ENCODE measurements at places on chromosomes 5 and 9.

DNA sequence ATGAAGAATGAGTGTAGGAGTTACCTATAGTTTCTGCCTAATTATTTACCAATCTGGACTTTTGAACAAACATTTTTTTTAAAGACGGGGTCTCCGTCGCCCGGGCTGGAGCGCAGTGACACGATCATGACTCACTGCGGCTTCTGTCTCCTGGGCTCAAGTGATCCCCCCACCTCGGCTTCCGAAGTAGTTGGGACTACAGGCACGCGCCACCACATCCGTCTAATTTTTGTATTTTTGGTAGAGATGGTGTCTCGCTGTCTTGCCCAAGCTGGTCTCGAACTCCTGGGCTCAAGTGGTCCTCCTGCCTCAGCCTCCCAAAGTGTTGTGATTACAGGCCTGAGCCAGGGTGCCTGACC, 1.5 kb downstream of the CTNNA1 start:
- DNase-seq, result no peak

- no peak for DNase-seq
These were observed 65.8 kb upstream of the PAPPA start for GRCh38 chr9:116087751-116088194.

- no peak for DNase-seq
These were observed 130.5 kb downstream of the ST8SIA4 start for GRCh38 chr5:100772548-100772947.

DNA sequence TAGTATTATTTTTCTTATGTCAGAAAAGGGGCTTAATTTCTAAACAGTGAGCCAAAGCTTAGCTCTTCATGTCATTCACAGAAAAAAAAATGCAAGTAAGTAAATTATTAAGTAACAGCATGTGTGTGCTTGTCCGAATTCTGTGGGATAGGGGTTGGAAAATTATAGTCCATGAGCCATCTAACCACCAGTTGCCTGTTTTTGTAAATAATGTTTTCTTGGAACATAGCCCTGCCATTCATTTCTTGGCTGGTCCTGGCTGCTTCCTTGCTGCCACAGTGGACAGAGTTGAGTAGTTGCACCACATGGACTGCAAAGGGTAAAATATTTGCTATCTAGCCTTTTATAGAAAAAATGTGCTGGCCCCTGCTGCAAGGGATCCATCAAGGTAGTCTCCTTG, 513.7 kb upstream of the WWC1 start:
- DNase-seq, result no peak

DNA sequence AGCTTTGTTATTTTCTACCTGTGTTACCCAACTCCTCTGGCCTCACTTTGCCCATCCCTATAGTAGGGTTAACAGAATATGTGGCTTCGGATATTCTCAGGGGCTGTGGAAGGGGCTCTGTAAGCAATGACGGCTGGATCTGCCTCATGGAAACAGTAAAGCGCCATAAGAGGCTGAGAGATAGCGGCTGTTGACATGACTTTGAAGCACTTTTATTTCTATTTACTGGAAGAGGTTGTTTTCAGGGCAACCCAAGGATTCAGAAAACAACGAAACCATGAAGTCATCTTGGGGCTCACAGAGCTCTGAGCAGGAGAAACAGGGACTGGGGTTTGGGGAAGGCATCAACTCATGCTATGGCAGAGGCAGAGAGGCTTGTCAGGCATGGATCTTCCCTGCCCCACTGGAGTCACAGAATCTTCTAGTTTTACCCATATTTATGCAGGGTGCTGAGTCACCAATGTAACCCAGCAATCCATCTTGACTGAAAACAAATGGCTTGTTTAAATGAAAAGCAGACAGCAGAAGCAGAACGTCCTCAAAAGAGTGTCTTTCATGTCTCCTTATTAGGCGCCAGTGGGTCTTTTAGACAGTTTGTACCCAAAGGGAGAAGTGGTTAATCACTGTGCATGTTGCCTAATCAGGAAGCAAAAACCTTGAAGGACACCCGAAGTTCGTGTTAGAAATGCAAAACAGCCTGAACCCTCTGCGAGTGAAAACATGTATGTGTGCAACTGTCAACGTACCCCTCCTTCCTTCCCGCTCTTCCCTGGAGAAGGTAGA, 113.0 kb downstream of the COL23A1 start:
- DNase-seq, result no peak

- no peak for DNase-seq
These were observed 9.7 kb downstream of the CDC37L1 start for GRCh38 chr9:4689021-4689420.

GRCh38 chr5:172076761-172077244, 70.4 kb upstream of the FBXW11 start:
- DNase-seq, result no peak

DNA sequence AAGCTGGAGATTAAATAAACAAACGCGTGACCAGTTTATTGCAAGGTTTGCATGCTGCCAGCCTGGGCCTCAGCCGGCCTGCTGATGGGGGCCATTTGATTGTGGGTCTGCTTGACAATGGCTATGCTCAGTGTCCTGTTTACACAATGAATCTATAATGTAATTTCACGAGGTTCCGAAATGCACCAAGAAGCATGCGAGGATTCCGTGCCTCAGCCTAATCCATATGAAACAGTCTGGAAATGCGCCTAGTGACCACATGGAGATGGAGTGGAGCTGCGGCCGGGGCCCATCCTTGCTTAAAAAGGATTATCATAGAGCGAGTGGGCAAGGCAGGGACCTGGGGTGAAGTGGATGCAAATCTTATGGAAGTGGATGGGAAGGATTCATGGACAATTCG, 382.4 kb downstream of the CDK5RAP2 start:
- DNase-seq, result no peak

- DNase-seq, result no peak
These were observed 52.2 kb upstream of the DAB2IP start for GRCh38 chr9:121598965-121599871.

GRCh38 chr9:98860871-98861293, 53.4 kb downstream of the GALNT12 start:
- no peak for DNase-seq

GRCh38 chr9:114852050-114852594, 46.3 kb upstream of the TNFSF15 start:
- DNase-seq, result no peak

- DNase-seq, result no peak
These were observed 4.4 kb downstream of the RAPGEF1 start for GRCh38 chr9:131735238-131736128.

DNA sequence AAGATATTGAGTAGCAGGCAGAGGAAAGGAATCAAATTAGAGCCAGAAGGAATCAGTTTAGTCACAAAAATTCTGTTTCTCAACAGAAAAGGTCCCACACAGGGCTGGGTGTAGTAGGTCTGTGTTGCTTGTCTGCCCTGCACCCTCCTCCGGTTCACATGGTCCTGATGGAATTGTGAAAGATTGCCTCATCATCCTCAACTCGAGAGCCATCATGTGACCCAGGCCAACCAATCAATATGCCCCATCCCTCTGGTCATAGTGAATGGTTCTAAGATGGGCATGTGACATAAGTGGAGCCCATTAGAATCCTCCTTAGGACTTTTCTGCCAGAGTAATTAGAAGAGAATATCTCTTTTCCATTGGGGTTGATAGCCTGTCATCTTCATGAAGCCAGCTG, 56.7 kb upstream of the RAD23B start:
- DNase-seq, result no peak

DNA sequence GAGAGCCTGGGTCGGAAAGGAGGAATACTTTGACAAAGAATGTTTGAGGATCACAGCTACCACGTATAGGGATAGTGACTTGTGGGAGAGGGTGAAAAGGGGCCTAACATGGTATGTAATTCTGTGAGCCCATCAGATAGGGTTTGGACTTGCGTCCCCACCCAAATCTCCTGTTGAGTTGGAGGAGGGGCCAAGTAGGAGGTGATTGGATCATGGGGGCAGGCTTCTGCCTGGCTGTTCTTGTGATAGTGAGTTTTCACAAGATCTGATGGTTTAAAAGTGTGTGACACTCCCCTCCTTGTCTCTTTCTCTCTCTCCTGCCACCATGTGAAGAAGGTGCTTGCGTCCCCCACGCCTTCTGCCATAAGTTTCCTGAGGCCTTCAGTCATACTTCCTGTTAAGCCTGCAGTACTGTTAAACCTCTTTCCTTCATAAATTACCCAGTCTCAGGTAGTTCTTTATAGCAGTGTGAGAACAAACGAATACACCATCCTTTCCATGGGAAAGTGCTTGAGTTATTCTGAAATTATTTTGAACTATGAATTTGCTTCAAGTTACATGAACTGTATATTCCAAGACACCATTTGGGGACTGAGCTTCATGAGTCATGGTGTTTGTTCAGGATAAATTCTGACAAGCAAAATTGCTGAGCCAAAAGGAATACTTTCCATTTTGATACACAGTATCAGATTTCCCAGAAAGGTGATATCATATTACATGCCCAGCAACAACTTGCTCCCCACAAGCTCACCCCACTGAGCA, 68.8 kb upstream of the SSBP2 start:
- DNase-seq, result no peak

GRCh38 chr9:15936306-15936921, 383.6 kb downstream of the CCDC171 start:
- DNase-seq, result no peak

DNA sequence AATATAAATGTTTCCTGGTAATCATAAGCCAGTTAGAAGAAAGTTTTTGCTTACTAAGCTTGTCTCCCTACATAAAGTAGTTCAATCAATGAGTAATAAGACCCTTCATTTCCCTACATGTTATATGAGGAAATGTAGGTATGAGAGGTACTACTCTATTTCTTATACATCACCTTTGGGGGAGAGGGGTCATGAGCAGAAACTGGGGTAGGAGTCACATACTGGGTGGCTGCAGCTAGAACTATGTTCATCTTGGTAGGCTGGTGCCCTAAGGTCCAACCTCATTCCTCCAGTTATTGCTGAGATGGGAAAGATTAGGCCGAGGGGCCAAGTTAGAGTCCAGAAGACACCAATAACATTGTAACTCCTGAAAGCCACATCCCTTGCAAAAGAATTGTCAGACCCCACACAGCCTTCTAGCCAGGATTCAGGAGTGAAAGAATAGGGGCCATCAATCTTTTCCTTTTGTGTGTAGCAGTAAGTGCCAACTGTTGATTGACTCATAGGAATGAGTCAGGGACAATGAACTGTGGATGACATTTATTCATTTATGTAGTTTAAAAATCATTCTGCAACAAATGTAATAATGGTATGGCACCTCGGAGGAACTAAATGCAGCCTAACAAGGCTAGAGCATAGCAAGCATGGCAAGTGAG, 21.6 kb upstream of the SREK1 start:
- no peak for DNase-seq

- no peak for DNase-seq
These were observed 131.5 kb downstream of the ARHGAP26 start for GRCh38 chr5:142901476-142902185.

GRCh38 chr5:161273410-161273809, 273.1 kb downstream of the GABRB2 start:
- DNase-seq, result no peak

GRCh38 chr9:12698986-12699385, 5.8 kb downstream of the TYRP1 start:
- DNase-seq, result no peak

DNA sequence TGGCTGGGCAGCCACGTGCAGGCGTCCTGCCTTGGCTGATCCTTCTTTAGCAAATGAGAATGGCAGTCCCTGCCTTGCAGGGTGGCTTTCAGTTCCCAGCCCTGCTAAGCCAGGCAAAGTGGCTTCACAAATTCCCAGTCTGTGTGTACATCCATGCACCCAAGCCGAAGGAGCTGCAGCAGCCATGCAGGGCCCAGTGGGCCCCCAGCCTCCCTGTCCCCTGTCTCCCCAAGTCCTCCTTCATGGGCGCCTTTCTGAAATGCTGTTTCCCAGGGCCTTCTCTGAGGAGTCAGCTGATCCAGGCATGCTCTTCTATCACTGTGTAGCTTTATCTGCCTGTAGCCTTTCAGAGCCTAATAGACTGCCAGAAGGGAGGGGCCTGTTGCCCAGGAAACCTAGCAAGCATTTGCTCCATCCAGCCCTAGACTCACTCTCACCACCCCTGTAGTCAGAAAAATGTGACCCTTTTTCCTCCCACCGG, 47.4 kb upstream of the SHC3 start:
- no peak for DNase-seq

DNA sequence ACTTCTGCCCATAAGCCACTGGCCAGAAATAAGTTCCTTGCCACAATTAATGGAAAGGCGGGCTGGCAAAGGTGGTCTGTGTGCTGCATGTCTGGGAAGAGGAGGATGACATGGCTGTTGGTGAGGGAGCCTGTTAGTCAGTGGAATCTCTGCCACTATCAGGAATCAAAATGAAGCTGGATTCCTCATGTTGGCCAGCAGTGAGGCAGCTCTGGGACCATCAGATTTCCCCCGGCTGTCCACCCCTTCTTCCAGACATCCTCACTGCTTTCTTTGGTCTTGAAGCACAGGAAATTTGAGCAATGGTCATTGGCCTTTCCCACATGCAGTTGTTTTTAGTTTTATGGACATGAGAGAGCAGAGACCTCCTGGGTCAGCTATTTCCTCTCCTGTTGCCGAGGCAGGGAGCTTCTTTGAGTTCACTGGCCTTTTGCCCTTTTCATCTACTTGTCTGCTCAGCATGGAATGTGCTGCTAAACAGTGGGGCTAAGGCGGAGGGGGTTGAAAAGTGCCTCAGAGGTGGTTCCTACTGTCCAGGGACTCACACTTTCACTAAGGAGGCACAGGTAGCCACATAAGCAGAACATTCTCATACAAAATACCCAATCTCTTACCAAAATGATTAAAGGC, 34.8 kb upstream of the NEURL1B start:
- no peak for DNase-seq

DNA sequence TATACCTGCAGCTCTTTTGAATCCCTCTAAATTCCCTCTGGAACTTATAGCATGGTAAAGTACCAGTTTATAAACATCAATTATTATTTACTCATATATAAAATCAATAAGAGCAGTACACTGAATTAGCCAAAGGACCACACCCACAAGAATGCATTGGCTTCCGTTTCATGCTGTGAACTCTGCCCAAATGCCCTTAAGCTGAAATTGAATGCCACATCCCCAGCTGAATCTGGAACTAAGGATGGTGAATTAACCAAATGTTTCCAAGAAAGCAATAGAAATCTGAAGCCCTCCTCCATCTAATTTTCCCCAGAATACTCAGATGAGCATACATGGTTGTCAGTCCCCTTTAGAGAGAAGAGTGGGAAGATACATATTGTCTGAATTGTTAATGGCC, 436.4 kb upstream of the FTMT start:
- no peak for DNase-seq

DNA sequence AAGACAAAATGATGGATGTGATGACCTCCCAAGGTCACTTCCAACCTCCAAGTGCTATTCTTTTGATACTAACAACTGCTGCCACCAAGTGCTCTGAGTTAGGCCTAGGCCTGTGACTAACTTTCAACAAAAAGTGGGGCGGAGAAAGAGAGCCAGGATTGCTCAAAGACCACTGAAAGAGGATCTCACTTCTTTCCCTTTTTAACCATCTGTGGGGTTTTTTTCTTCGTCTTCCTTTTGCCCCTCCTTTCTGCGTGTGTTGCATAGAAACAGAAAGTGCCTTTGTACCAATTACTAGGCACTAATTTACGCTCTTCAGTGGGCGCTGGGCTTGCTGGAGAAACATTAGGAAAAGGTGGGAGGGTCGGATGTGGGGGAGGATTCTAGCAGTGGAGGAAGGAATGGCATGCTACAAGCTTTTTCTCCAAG, 8.0 kb downstream of the KLF9 start:
- DNase-seq, result no peak
